CD4-positive, alpha-beta T cell treated with Interleukin-15 for 1 hour (primary cell): ENCODE measurements at places on chromosomes 16 and 17.

DNA sequence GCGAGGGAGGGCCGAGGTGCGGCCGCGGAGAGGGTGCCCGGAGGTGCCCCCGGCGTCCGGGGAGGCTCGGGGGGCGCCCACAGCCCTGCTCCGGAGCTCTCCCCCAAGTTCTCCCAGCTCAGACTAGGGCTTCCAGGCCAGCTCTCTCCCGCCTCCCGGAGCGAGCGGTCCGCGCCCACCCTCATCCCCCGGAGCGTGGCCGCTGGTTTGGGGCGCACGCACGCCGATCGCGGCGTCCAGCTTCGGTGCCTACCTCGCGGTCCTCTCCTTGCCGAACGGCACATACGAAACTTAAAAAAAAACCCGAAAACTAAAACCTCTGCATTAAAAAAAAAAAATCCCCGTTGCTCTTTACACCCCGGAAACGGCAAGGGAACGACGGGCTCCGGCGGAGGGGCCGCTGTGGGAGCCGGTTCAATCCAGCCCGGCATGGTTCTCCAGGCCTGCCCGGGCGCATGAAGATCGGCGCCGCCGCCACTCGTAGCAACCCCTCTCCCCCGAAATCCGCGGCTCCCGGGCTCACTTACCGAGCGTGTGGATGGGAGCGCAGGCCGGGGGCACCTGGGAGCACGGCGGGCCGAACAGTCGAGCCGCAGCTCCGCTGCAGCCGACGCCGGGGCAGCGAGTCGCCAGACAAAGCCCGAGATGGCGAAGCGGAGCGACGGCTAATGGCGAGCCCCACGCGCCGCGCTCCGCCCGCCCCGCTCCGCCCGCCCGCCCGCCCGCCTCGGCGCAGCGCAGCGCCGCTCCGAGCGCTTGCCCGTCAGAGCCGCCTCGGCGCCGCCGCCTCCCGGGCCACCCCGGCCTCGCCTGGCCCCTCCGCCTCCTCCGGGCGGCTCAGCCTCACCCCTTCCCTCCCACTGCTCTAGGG is 973 bp upstream of the UBTF start:
- peak; percentile 56 for DNase-seq

DNA sequence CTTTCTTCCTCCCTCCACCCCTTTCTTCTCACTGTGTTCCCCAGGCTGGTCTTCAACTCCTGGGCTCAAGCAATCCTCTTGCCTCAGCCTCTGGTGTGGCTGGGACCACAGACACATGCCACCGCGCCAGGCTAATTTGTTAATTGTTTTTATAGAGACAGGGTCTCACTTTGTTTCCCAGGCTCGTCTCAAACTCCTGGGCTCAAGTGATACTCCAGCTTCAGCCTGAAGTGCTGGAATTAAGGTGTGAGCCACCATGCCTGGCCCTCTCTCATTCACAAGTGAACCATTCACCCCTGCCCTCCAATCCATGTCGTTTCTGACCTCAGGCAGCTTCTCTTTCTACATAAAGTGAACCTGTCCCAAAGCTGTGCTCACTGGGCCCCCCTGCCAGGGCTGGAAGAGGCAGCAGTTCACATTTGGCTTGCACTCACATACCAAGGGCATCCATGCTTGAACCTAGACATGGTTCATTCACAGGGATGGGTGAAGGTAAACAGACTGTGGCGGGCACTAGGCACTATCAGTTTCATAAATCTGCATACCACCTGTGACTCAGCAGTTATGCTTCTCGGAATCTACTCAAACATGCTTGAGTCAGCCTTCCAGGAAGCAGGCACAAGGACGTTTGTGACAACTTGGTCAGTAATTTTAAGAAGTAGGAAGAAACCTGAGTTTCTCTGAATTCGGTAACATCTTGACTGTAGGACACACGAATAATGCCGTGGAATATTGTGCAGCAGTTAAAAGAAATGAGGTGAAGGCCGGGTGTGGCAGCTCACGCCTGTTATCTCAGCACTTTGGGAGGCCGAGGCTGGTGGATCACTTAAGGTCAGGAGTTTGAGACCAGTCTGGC is 6.0 kb upstream of the RNF213 start:
- peak; percentile 75 for DNase-seq

DNA sequence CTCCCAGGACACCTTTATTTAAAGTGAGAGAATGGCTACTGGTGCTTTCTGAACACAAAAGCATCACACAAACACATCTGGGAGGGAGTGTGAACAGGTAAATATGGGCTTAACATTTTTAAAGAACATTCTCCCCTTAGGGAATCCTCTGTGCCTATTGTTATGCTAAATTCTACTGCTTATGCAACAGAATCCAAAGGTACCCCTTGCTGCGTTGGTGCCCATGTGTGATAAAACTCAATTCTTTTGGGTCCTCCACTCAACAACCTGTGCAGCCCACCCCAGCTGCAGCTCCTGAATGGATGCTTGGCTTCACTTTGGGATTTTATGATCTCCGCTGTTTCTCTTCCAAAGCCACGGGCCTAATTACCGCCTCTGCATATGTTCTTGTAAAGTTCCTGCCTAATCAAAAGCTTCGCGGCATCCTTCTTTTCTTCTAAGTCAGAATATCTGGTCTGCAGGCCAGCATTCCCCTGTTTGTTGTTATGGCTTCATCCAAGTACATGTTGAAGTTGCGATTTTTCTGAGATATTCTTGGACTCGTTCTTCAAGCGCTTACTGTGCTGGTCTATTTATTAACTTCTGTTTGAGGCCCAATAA is 23.9 kb downstream of the RHBDL3 start:
- no peak for DNase-seq

GRCh38 chr17:41553987-41554680 is 17.7 kb downstream of the KRT9 start:
- no peak for DNase-seq

DNA sequence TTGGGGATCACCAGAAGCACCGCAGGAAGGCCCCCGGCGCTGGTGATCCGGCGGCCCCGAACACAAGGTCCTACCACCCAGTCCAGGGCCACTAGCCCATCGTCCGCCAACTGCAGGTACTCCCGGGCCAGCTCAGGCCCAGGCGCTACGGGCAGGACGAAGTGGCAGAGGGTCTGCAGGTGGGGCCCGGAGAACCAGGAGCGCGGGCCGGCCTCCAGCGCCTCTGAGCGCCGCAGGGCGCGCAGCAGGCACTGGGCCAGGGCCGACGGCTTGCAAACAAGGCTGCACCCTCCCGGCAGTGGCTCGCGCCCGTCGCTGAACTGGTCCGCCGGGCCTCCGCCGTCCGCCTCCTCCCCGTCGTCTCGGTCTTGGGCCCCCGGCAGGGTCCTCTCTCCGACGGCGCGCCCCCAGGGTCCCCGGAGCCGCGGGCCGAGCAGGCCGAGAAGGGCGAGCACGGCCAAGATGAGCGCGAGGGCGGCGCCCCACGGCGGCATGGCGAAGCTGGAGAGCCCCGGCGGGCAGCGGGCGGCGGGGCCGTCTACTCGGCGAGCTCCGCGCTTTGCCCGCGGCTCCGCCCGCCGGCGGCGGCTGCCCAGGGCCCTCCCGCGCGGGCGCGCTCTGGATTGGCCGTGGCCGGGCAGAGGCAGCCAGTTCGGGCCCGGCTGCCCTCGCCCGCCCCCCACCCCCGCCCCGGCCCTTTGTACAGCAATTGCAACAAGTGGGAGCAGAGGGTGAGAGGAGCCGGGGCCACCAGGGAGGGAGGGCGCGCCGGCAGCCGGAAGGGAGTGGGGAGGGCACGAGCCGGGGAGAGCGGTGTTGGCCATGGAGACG is at the start of gene ABHD15:
TSS of gene ABHD15 (minus strand) at position 565 of the 831 bp plus-strand sequence. CDS start at position 494, 71 bp downstream.
- DNase-seq = peak; percentile 60

- peak; percentile 78 for DNase-seq
Measured at GRCh38 chr17:4901648-4902344, 1.1 kb downstream of the CHRNE start.

DNA sequence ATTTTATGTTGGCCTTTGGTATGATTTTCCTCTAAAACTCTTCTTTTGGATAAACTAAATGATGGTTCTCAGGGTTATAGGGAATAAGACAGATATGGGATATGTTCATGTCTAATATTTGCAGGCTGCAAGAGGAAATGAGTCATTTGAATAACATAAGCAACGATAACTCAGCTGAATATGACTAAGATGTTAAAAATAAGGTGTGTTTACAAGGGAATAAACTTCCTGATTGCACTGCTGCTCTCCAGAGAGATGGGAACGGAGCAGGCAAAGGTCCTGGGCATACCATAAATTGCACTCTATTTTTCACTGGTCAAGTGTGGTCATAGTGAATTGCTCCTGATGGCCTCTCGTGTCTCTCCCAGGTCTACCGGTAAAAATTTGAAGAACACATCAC is 666.2 kb downstream of the TOX3 start:
- no peak for DNase-seq
